Aorta (tissue), 5 donors: ENCODE measurements at places on chromosomes 1 and 21. TPM values are rescaled to one million over a fixed set of nuclear protein-coding genes. Genes with fewer than 3 reads are reported as not detected.

HUNK gene
- total RNA-seq: 5.2 TPM

DNA sequence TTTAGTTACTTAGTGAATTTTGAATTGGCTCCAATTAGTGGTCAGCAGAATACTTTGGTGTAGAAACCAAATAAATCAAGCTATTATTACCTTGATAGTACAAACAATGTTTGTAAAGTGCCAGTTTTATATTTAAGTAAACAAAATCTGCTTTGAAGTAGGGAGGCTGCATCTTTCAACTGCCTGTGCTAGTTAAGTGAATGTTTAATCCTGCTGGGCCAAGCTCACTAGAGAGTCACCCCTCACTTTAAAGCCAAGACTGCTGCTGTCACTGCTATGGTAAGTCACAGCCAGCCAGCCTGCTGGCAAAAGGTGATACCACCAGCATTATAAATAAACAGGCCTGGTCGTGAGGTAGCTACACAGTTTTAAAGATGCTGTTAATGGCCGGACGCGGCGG, 10.3 kb upstream of the CFAP126 start:
- no peak overlapping the region for H3K27ac ChIP-seq
- no peaks in the 10 kb centered on the region for H3K36me3 ChIP-seq
- H3K27me3 ChIP-seq: no peaks in the 10 kb centered on the region
- no peaks in the 10 kb centered on the region for H3K4me1 ChIP-seq
- DNase-seq: no peak

UQCRHL gene
- 1.2 TPM for total RNA-seq

LCE1F gene
- total RNA-seq: not detected

DNA sequence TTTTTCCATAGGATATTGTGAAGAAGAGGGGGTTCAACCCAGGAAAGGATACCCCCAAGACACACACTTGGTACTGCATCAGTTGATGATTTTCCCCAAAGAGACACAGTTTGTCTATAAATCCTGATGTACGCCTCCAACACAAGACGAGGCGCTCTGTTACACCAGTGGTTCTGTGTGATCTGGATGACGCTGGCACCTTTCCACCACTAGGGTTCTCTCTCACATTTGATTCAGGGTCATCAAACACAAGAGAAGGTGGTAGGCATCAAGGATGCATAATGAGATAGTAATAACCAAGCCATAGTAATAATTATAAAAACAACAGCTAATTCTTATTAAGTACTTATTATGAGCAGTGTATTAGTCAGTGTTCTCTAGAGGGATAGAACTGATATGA, 508.8 kb upstream of the ZP4 start:
- H3K4me3 ChIP-seq: no peak overlapping the region
- no peaks in the 10 kb centered on the region for H3K4me1 ChIP-seq
- H3K27ac ChIP-seq: no peak overlapping the region
- H3K27me3 ChIP-seq: peaks cover 2% of the 10 kb centered on the region

DNA sequence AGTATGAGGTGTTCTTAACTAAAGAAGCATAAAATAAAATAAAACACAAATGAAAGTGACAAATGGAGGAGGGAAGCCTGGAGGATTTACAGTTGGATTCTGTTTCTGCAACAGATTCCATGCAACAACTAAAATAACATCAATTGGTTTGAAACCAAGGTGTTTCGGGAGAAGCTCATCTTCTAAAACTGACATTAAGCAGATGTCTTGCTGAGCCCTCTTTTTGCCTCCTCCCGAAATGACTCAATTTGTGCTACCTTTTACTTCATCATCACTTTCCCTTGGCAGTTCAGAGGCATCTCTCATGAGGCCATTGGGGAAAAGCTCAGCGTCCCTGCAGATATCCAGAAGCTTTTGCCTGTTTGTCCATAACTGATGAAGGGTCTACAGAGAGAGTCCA, 121.6 kb upstream of the ADAR start:
- H3K27ac ChIP-seq: no peak overlapping the region
- no peak for DNase-seq
- H3K4me1 ChIP-seq: no peaks in the 10 kb centered on the region
- H3K4me3 ChIP-seq: no peak overlapping the region
- H3K36me3 ChIP-seq: no peaks in the 10 kb centered on the region

HSD3B2 gene
- total RNA-seq: not detected

- no peak for DNase-seq
- no peaks in the 10 kb centered on the region for H3K27me3 ChIP-seq
- peaks cover 21% of the 10 kb centered on the region for H3K4me1 ChIP-seq
- no peak overlapping the region for H3K4me3 ChIP-seq
- peak overlapping the region; percentile 94 for H3K27ac ChIP-seq
Measured at GRCh38 chr21:38486706-38487105, 11.6 kb downstream of the ERG start.

BRDT gene
- total RNA-seq: not detected

SPATA46 gene
- not detected for total RNA-seq

GRCh38 chr1:111729946-111730681, 9.1 kb downstream of the INKA2 start:
- DNase-seq: no peak
- no peaks in the 10 kb centered on the region for H3K4me1 ChIP-seq
- H3K4me3 ChIP-seq: no peak overlapping the region
- H3K27me3 ChIP-seq: no peaks in the 10 kb centered on the region
- no peaks in the 10 kb centered on the region for H3K36me3 ChIP-seq
- no peak overlapping the region for H3K27ac ChIP-seq

DNA sequence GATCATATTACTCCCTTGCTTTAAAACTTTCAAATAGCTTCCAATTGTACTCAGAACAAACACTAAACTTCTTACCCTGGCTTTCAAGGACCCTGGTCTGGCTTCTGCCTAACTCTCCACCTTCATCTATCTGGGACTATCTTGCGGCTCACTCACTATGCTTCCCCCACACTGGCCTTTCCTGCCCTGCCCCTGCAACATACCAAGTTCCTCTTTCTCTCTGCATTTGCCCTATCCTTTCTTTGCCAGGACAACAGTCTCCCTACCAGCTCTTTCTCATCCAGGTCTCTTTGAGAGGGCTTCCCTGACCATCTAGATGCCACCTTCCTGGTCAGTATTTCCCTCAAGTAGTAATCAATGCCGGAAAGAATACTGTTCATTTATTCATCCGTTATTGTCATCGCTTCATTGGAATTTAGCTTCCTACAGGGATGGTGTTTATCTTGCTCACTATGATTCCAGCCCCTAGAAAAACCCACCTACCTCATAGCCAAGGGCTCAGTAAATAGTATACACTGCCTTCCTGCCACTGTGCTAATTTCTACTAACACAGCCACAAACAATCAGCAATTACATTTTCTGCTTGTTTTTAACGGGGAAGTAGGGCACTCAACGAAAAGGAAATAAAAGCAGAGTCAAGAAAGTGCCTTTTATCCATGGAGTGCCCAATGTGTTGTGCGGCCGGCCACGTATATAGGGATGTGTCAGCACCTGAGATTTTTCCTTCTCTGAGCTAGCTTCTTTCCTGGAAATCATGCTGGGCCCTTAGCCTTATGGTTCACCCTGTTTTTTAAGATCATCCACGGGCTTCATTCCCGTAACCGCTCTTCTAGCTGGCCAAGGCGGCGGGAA, 521 bp upstream of the CDC7 start:
- no peaks in the 10 kb centered on the region for H3K4me1 ChIP-seq
- peak overlapping the region; percentile 85 for H3K4me3 ChIP-seq
- DNase-seq: no peak
- H3K27me3 ChIP-seq: no peaks in the 10 kb centered on the region

PCBP3 gene
- total RNA-seq: 15.0 TPM

GRCh38 chr1:10687251-10687651, 109.2 kb downstream of the CASZ1 start:
- H3K4me3 ChIP-seq: no peak overlapping the region
- no peak overlapping the region for H3K27ac ChIP-seq
- DNase-seq: no peak
- no peaks in the 10 kb centered on the region for H3K4me1 ChIP-seq
- H3K27me3 ChIP-seq: no peaks in the 10 kb centered on the region

GRCh38 chr1:19062258-19063029, 106.0 kb upstream of the IFFO2 start:
- no peaks in the 10 kb centered on the region for H3K36me3 ChIP-seq
- no peak overlapping the region for H3K4me3 ChIP-seq
- H3K27ac ChIP-seq: no peak overlapping the region
- H3K27me3 ChIP-seq: no peaks in the 10 kb centered on the region
- no peaks in the 10 kb centered on the region for H3K4me1 ChIP-seq

DNA sequence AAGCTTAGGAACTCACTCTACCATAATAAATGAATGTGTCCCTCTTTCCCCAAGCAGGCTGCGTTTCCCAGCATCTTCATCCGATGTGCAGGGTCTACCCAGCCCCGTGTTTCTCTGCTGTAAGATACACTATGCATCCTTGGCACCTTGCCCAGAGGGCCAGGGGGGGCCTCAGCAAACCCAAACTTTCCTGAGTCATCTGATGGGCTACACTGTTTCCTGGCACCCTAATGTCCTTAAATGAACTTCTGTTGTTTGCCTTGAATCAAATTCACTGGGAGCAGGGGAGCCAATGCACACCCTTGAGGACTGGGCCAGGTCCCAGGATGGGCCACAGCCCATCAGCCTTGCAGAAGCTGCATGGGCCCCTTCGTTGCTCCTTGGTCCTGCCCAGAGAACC, 145.5 kb downstream of the IGSF21 start:
- H3K36me3 ChIP-seq: no peaks in the 10 kb centered on the region
- no peak overlapping the region for H3K4me3 ChIP-seq
- no peak overlapping the region for H3K27ac ChIP-seq
- DNase-seq: no peak

GRCh38 chr1:244761279-244761678, 74.2 kb upstream of the COX20 start:
- H3K4me1 ChIP-seq: no peaks in the 10 kb centered on the region
- peaks cover 1% of the 10 kb centered on the region for H3K27me3 ChIP-seq
- DNase-seq: no peak
- no peaks in the 10 kb centered on the region for H3K36me3 ChIP-seq
- H3K27ac ChIP-seq: no peak overlapping the region

KCNQ4 gene
- total RNA-seq: 7.2 TPM

LRRIQ3 gene
- 0.36 TPM for total RNA-seq

DNA sequence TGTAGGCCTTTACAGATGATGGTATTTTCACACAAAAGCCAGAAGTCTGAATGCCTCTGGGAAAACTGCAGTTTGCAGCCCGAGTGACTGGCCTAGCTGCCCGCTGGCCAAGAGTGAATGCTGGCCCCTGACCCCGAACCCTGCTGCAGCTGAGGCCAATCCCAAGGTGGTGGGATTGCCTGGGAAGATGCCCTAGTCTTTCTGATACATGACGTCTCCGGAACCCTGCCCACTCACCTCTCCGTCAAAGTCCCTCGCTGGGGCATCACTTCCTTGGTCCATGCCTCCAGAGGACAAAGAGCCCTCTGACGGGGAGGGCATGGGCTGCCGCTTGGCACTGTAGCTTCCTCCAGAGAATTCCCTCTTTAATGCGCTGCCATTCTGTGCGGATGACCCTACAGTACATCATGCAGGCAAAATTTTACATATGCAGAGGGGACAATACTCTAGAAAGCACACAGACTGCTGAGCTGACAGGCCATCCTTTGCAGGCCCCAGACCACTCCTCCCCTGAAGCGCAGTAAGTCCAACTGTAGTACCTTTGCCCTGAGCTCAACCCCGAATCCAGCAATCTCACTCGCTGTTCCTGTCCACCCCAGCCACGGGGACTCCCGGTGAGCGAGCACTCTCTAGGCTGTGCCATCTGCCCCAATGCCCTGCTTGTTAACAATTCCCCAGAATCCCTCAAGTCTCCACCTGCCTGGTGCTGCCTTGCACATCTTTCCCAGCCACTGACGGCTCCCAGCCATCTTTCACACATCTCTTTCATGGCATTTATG, 54.7 kb downstream of the COQ8A start:
- no peaks in the 10 kb centered on the region for H3K27me3 ChIP-seq
- H3K4me3 ChIP-seq: no peak overlapping the region
- H3K27ac ChIP-seq: no peak overlapping the region
- DNase-seq: no peak
- H3K4me1 ChIP-seq: no peaks in the 10 kb centered on the region
